ENCODE measurements at places on chromosomes 4 and X.
A peak's percentile ranks its signal among the peaks of the same experiment; 100 is the strongest.

GRCh38 chr4:164748375-164748774 lies 5.6 kb upstream of the SMIM31 start:
- no peaks in the 10 kb centered on the region for H3K27me3 ChIP-seq
- no peaks in the 10 kb centered on the region for H3K36me3 ChIP-seq
- DNase-seq: no peak
- no peak overlapping the region for H3K27ac ChIP-seq
- H3K4me3 ChIP-seq: no peak overlapping the region
- no peaks in the 10 kb centered on the region for H3K4me1 ChIP-seq

GRCh38 chr4:72641611-72642010 lies 72.6 kb upstream of the ADAMTS3 start:
- H3K27ac ChIP-seq: no peak overlapping the region
- H3K4me1 ChIP-seq: no peaks in the 10 kb centered on the region

GRCh38 chr4:37779896-37780295 lies 46.6 kb upstream of the PGM2 start:
- peaks cover 13% of the 10 kb centered on the region for H3K36me3 ChIP-seq
- peaks cover 27% of the 10 kb centered on the region for H3K4me1 ChIP-seq
- no peak overlapping the region for H3K4me3 ChIP-seq
- no peak for DNase-seq

GRCh38 chr4:65589921-65590320 lies 80.4 kb downstream of the EPHA5 start:
- no peaks in the 10 kb centered on the region for H3K36me3 ChIP-seq
- no peak overlapping the region for H3K27ac ChIP-seq
- H3K4me1 ChIP-seq: no peaks in the 10 kb centered on the region
- no peak for DNase-seq

- no peaks in the 10 kb centered on the region for H3K4me1 ChIP-seq
- H3K36me3 ChIP-seq: peaks cover 16% of the 10 kb centered on the region
- no peaks in the 10 kb centered on the region for H3K27me3 ChIP-seq
- H3K27ac ChIP-seq: no peak overlapping the region
Measured at GRCh38 chr4:105683038-105683437, 25.5 kb downstream of the INTS12 start.

GRCh38 chr4:40301603-40302002 lies 33.5 kb upstream of the CHRNA9 start:
- DNase-seq: peak; percentile 88
- peaks cover 84% of the 10 kb centered on the region for H3K4me1 ChIP-seq
- no peaks in the 10 kb centered on the region for H3K27me3 ChIP-seq
- H3K4me3 ChIP-seq: peak overlapping the region; percentile 52

- no peaks in the 10 kb centered on the region for H3K36me3 ChIP-seq
- no peak for DNase-seq
- no peak overlapping the region for H3K4me3 ChIP-seq
- H3K4me1 ChIP-seq: no peaks in the 10 kb centered on the region
- H3K27me3 ChIP-seq: no peaks in the 10 kb centered on the region
- H3K27ac ChIP-seq: no peak overlapping the region
Measured at GRCh38 chrX:115462406-115462805, 98.6 kb upstream of the PLS3 start.

DNA sequence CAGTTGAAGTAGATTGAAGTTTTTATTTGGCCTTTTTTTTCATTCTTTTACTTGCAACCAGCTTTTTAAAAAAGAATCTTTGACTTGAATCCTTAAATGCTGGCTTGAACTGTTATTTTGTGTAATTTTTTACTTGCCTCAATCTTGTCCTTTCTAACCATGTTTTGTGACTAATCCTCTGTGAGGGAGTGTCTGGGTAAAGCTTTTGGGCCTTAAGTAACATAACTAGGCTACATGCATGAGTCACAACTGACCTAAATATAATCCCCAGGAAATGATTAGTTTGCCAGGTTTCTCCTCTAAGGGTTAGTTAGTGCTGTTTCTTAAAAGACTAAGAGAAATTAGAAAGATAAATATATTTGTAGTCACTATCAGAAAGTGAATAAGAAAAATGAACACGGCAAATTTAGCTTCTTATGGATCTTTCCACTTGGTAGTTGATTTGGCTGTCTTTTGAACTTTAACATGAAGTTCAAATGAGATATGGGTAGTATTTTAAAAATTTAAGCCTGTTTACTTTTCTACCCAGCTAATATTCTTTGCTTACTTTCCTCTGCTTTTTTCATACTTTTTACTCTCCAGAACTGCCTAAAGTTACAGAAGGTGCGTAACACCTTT lies 13.0 kb downstream of the EXOC1 start:
- H3K4me3 ChIP-seq: no peak overlapping the region
- H3K4me1 ChIP-seq: peaks cover 4% of the 10 kb centered on the region
- peaks cover 28% of the 10 kb centered on the region for H3K36me3 ChIP-seq
- DNase-seq: no peak

GRCh38 chr4:68183417-68183816 lies 53.7 kb upstream of the TMPRSS11F start:
- H3K4me3 ChIP-seq: no peak overlapping the region
- no peaks in the 10 kb centered on the region for H3K4me1 ChIP-seq
- no peaks in the 10 kb centered on the region for H3K36me3 ChIP-seq
- no peaks in the 10 kb centered on the region for H3K27me3 ChIP-seq
- no peak overlapping the region for H3K27ac ChIP-seq
- DNase-seq: no peak

- peaks cover 28% of the 10 kb centered on the region for H3K36me3 ChIP-seq
- no peaks in the 10 kb centered on the region for H3K4me1 ChIP-seq
- no peak for DNase-seq
- no peak overlapping the region for H3K27ac ChIP-seq
- no peak overlapping the region for H3K4me3 ChIP-seq
Measured at GRCh38 chrX:131741103-131741581, 197.3 kb downstream of the OR13H1 start.

DNA sequence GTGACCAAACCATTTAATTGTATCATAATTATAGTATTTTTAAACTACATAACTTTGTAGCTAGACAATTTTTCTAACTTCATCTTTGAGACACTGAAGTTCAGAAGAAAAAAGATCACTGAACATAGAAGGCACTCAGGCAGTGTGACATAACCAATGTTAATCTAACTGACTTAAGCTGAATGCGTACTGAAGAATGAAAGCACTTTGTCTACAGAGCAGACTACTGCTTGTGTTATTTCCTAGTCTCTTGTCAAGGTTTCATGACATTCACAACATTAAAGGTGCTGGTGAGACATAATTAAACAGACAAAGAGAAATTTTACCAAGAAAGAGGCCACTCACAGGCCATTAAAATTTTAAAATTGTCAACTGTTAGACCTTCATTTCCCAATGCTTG lies 13.5 kb downstream of the AMMECR1 start:
- no peak for DNase-seq

- H3K27me3 ChIP-seq: no peaks in the 10 kb centered on the region
- H3K4me1 ChIP-seq: peaks cover 26% of the 10 kb centered on the region
- H3K27ac ChIP-seq: peak within 1 kb of the TSS; percentile 95
Measured at GRCh38 chrX:30577362-30577991, at the start of gene TASL. Gene TASL (minus strand): TSS chrX:30577766. CDS start chrX:30560355, 17,411 bp downstream.

DNA sequence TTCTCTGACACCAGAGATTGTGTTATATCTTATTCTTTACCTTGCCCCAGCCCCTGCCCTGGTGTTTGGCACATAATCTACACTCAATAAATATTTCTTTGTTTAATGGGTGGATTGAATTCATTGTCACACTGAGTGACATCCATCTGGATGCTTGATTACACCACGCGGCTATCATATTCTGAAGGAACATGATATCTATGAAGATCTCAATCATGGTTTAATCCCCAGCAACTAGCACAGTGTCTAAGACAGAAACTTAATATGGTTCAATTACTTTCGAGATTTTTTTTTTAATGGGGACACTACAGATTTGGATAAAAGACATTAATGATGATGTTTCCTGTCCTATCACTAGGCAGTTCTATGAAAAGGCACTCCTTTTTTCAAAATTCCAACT lies 246.3 kb downstream of the PALLD start:
- peaks cover 10% of the 10 kb centered on the region for H3K27me3 ChIP-seq
- H3K36me3 ChIP-seq: no peaks in the 10 kb centered on the region
- H3K27ac ChIP-seq: no peak overlapping the region
- DNase-seq: no peak
- no peak overlapping the region for H3K4me3 ChIP-seq

GRCh38 chr4:108849611-108850168 lies 86.8 kb upstream of the ETNPPL start:
- peaks cover 53% of the 10 kb centered on the region for H3K4me1 ChIP-seq
- H3K36me3 ChIP-seq: peaks cover 16% of the 10 kb centered on the region
- DNase-seq: peak; percentile 75
- no peak overlapping the region for H3K4me3 ChIP-seq
- H3K27me3 ChIP-seq: peaks cover 3% of the 10 kb centered on the region
- peak overlapping the region; percentile 90 for H3K27ac ChIP-seq

DNA sequence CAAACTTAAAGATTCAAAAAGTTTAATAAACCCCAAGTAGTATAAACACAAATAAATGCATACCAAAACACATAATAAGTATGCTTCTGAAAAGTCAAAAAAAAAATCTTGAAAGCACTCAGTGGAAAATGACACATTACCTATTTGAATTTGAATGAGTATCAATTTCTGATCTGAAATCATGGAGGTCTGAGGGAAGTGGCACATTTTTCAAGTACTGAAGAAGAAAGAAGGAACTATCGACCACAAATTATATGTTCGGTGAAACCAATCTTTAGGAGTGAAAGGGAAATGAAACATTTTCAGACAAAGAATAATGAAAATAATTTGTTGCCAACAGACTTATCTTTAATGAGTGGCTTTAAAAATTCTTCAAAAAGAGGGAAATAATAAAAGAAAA lies 12.1 kb upstream of the F9 start:
- H3K27ac ChIP-seq: no peak overlapping the region
- no peak overlapping the region for H3K4me3 ChIP-seq
- H3K4me1 ChIP-seq: no peaks in the 10 kb centered on the region
- no peak for DNase-seq
- H3K27me3 ChIP-seq: no peaks in the 10 kb centered on the region

DNA sequence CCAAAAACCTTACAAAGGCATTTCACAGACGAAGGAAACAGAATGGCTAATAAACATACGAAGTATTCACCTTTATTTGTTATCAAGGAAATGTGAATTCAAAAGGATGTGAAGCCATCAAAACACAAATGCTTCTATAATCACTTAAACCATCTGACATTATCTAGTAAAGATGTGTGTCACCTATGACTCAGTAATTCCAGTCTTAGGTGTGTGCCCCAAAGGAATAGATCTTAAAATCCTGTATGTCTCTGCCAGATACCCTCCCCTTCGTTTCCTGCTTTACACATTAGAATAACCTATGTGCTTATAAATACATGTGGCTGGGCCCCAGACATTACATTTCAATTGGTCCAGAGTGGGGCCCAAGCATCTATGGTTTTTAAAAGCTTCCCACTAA lies 41.8 kb upstream of the CEP135 start:
- DNase-seq: no peak
- H3K4me1 ChIP-seq: peaks cover 15% of the 10 kb centered on the region
- H3K4me3 ChIP-seq: no peak overlapping the region
- no peaks in the 10 kb centered on the region for H3K27me3 ChIP-seq

- no peak for DNase-seq
- no peak overlapping the region for H3K4me3 ChIP-seq
- no peaks in the 10 kb centered on the region for H3K27me3 ChIP-seq
- no peak overlapping the region for H3K27ac ChIP-seq
- peaks cover 9% of the 10 kb centered on the region for H3K4me1 ChIP-seq
Measured at GRCh38 chr4:1018147-1019020, 7.0 kb downstream of the FGFRL1 start.

DNA sequence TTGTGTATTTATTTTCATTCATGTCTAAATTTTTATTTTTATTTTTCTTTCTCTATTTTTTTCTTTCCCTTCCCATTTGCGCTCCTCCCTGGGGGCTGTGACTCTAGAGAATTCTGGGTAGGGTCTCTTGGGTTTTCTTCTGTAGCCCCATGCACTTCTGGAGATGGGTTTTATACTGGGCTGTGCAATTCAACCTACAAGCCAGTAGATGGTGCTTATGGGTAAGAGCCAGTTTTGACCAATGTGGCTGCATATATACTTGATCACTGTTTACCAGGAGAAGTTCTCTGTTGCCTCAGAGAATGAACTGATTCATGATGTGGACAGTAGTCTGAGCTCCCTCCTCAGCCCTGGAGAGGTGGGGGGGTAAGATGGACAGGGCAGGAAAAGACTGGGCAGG lies 614.6 kb downstream of the PCDH19 start:
- no peak overlapping the region for H3K4me3 ChIP-seq
- DNase-seq: no peak
- H3K27me3 ChIP-seq: no peaks in the 10 kb centered on the region
- H3K4me1 ChIP-seq: no peaks in the 10 kb centered on the region

- no peak overlapping the region for H3K27ac ChIP-seq
- H3K27me3 ChIP-seq: peaks cover 34% of the 10 kb centered on the region
- H3K4me1 ChIP-seq: no peaks in the 10 kb centered on the region
- no peaks in the 10 kb centered on the region for H3K36me3 ChIP-seq
- H3K4me3 ChIP-seq: no peak overlapping the region
- DNase-seq: no peak
Measured at GRCh38 chr4:6388713-6389112, 83.7 kb downstream of the PPP2R2C start.

- peaks cover 3% of the 10 kb centered on the region for H3K27me3 ChIP-seq
- H3K4me1 ChIP-seq: no peaks in the 10 kb centered on the region
- no peaks in the 10 kb centered on the region for H3K36me3 ChIP-seq
- no peak overlapping the region for H3K4me3 ChIP-seq
- DNase-seq: no peak
Measured at GRCh38 chrX:69424161-69424560, 80.0 kb upstream of the NALF2 start.

- no peaks in the 10 kb centered on the region for H3K4me1 ChIP-seq
- H3K27me3 ChIP-seq: no peaks in the 10 kb centered on the region
- no peak overlapping the region for H3K4me3 ChIP-seq
- DNase-seq: no peak
Measured at GRCh38 chr4:1033840-1034551, 22.6 kb downstream of the FGFRL1 start.

GRCh38 chr4:124964251-124964650 lies 251.7 kb upstream of the ANKRD50 start:
- H3K4me3 ChIP-seq: no peak overlapping the region
- DNase-seq: no peak
- no peak overlapping the region for H3K27ac ChIP-seq
- no peaks in the 10 kb centered on the region for H3K36me3 ChIP-seq
- H3K4me1 ChIP-seq: no peaks in the 10 kb centered on the region
- H3K27me3 ChIP-seq: no peaks in the 10 kb centered on the region

DNA sequence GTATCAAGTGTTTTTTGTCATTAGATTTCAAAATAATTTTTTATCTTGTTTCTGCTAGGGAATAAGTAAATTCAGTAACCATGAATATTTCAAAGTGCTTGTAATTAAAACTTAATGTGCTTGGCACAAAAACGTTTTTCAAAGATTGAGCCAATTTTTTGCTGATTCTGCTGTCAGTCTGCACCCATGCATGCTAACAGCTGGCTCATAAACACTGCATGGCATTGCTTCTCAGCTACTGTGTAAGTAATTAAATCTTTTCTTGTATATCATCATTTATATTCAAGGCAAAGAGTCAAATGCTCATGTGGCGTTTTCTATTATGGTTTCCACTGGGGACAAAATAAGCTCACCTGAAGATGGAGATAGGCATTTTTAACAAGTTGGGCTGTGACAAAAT lies 66.8 kb upstream of the SPANXN2 start:
- no peaks in the 10 kb centered on the region for H3K27me3 ChIP-seq
- H3K4me3 ChIP-seq: no peak overlapping the region
